ENCODE measurements at places on chromosomes 16 and 17.

DNA sequence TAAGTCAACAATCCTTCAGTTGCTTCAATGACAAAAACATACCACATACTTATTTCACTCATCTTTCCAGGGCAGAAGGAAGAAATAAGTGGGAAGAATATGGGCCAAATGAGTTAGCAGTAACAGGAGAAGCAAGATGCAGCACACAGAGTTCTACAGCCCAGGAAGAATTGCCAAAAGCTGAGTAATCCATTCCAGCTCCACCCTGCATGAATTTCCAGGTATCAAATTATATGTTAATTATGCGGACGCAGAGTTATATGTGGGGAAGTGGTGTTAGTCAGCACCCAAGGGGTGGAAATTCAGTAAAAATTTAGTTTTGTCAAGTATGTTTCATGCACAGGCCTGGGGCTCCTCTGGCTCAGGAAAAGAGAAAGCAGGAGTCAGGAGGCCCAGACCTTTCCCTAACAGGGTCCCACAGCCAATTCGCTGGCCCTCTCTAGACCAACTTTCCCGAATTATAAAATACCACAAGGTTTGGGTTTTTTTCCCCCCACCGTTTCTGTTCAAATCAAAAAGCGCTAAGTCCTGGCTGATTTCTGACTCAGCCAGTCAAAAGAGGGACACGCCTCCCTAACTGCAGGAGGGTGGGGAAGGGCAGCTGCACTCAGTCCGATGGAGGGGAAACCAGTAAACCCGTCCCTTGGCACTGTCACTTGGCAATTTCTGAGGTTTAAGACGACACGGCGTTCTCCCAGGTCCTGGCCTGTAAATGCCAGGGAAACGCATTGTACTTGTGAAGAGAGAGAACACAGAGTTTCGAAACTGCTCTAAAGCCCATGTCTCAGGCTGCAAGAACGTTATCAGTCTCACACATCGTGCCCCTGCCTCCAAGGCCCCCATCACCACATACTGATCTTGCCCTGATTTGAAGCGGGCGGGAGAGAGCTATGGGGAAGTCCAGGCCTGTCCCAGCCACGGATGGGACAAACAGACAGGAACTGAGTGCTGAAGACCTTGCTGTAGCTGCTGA is 58.1 kb downstream of the ZFHX3 start:
- no peak for DNase-seq

GRCh38 chr17:77619851-77620250 is 338.7 kb upstream of the TNRC6C start:
- DNase-seq = no peak

GRCh38 chr16:57048095-57048494 is 44.3 kb upstream of the CPNE2 start:
- DNase-seq = no peak

DNA sequence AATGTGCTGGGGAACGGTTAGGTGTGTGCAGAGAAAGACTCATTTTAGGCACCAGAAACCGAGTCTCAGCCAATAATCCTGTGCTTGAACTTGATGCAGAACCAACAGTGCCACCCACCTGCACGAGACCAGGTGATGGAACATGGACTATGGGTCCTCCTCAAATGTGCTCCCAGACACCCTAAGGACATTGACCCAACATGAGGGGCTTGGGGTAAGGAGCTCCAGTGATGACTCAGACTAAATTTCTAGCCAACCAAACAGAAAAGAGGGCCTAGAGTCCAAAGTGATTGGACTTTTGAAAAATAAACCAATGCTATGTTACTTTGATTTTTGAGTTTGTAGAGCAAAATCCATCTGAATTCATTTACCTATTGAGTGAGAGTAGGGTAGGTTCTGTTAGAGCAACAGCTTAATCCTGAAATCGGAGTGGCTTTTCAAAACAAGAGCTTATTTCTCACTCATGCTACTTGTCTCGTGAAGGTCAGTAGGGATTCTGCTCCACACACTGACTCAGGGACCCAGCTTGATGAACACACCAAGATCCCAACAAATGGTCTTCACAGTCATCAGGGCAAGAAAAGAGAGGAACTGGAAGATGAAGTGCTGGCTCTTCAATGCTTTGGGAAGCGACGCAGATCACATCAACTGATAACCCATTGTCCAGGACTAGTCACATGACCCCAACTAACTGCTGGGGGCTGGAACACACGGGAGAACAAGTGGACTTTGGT is 21.8 kb downstream of the FAM20A start:
- no peak for DNase-seq

GRCh38 chr16:4270595-4270994 is 2.2 kb downstream of the TFAP4 start:
- no peak for DNase-seq

DNA sequence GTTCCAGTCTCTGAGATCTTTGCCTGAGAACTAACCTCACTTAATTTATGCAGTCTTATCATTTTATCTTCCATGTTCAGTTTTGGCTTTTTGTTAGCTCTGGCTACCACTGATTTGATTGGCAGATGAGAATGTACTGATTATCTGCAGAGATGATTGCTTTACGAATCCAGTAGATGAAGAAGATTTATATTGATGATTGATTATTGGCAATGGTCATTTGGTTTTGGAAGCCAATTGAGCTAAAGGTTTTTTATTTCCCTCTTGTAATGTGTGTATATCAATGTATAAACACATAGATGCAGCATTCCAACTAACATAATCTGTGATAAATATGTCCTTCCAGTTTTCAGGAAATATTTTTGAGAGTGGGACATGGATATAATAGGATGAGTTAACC is 763.6 kb downstream of the CDH11 start:
- DNase-seq = no peak

- DNase-seq = no peak
Measured at GRCh38 chr16:49462989-49463371, 89.4 kb downstream of the C16orf78 start.

GRCh38 chr17:5418858-5419355 is 555 bp downstream of the NUP88 start:
- DNase-seq = peak; percentile 56
